ENCODE measurements at places on chromosomes 7 and 10.
A peak's percentile ranks its signal among the peaks of the same experiment; 100 is the strongest.

GRCh38 chr7:93185303-93186027, 37.3 kb upstream of the SAMD9L start:
- no peak for DNase-seq

DNA sequence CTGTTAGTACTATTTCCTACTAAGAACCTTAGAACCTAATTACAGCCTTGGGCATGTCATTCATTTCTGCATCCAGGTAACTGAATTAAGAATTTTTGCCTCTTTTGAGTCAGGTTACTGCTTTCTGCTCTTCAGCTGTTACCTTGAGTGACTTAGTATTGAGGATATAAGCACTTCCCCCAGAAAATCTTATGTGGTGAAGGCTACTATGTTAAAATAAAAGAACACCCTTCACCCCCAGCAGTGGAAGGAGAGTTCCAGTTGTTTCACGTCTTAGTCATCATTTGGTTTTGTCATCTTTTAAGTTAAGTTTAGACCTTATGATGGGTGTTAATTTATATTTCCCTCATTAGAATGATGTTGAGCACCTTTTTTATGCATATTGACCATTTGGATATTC, 82.8 kb downstream of the GLCCI1 start:
- DNase-seq = no peak

DNA sequence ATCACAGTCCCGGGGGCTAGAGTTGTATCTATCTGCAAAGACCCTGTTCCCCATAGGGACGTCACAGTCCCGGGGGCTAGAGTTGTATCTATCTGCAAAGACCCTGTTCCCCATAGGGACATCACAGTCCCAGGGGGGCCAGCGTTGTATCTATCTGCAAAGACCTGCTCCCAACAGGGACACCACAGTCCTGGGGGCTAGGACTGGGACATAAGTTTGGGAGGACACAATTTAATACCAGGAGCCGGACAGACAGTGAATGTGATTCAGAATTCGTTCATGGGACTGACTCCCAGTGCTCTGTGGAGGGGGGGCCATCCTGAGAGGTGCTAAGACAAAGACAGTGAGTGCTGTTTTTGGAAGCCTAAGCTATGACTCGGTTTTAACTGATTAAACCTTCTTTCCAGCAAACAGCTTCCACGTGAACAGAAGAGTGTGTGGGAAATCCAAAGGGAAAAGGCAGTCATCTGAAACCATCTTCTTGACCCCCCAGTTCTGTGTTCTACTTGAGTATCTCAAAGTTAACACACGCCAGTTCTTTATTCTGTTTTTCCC, 153.0 kb downstream of the DIP2C start:
- no peak for DNase-seq

GRCh38 chr10:35685402-35685801, 43.3 kb upstream of the FZD8 start:
- no peak for DNase-seq

- peak; percentile 35 for DNase-seq
These were observed 98.8 kb downstream of the SDK1 start for GRCh38 chr7:3399858-3400257.

DNA sequence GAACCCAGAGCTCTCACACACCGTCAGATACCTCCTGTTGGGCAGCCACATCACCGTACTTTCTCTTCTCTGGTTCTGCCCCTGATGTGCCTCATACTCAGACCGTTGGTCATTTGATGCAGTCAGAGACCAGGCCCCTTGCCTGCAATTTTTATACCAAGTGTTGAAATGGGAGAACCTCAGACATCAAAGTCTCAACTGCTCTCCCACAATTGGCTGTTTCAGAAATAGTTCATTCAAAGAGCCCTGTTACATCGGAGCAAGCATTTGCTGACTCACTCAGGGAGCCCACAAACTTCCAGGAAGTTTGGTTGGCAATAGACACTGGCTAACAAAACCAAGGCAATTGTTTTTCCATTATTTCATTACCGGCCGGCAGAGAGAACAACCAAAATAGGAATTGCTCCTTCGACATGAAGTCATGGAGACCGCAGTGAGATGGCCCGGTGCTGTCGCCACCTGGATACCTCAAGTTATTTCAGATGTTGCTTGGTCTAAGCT, 33.5 kb upstream of the ADAM12 start:
- DNase-seq = no peak

- no peak for DNase-seq
These were observed 203.4 kb upstream of the AHR start for GRCh38 chr7:17094963-17095574.

DNA sequence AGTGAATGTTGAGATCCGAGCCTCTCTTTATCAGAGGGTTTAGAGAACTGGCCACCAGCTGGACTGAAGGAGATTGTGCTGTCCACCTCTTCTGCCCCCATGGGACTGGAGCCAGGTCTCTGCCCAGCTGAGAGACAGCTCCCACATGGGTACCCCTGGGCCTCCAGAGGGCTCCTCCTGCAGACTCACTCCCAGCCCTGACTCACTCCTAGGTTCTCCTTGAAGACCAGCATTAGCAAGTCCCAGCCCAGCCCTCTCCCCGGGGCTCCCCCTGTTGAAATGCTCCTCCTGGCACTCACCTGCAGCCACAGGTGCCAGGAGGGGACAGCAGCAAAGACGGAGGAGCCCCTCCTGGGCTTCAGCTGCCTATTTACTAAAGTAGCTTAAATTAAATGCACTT, 126.9 kb downstream of the CXCL12 start:
- no peak for DNase-seq

DNA sequence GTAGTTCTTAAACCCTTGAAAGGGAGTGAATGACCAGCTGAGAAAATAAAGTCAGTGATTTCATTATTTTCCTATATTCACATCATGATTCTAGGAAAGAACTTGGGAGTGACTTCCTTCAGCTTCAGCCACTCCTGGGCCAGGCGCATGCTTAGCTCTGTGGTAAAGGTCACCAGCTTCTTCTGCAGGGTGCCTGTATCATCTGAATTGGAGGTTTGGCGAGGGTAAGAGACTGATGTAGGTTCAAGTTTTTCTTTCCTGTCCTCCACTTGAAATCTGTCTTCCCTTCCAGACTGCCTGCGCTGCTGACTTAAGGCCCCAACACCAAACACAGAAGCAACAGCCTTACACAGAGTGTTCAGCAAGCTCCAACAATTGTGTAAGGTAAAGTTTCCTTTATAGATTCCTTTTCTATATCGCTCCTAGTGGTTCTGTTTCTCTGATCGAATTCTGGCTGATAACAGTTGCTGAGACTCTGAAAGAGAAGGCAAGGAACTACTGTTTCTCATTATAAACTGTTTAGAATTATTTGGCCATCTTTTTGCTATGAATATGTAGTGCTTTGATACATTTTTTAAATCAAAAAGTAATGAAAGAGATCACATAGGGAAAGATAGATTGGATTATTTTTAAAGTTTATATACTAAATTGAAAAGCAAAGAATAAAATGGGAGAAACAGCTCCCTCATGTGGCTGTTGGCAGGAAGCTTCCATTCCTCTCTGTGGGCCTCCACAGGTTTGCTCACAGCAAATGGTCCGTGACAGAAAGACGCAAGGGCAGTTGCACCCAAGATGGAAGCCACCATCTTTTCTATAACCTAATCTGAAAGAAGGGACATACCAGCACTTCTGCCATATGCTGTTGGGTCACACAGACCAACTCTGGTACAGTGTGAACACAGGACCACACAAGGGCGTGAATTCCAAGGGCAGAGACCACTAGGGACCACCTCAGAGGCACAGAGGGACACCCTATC, 14.0 kb downstream of the GATAD1 start:
- peak; percentile 68 for DNase-seq

DNA sequence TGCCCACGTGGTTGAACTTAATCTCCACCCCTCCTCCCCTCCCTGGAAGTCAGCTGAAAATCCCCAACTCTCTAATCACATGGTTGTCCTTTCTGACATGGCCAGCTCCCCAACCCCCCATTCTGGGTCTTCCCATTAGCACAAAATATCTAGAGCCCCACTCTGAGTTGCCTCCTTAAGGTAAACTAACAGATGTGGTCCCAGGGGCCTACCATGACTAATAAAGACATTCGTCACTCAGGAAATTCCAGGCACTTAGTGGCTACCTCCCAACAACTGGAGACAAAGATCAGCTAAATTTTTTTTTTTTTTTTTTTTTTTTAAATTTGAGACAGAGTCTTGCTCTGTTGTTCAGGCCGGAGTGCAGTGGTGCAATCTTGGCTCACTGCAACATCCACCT, 21.1 kb downstream of the CCDC126 start:
- DNase-seq = no peak

DNA sequence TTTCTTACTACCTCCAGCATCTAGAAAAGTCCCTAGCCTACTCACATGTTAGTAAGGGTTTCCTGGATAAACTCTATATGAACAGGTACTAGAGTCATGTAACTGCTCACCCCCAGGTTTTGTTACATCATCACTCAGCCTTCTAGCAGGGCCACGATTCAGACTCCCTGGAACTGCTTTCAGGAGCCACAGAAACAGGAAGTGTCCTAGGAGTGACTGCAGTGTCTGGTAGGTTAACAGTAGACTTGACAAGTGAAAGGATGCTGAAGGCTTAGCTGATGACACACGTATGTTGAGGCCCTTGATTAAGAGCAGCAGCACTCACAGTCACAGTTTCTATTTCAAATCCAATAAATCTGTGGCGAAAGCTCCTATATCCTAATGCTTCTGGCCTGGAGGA, 101.2 kb downstream of the DNMBP start:
- peak; percentile 50 for DNase-seq
